ENCODE measurements at places on chromosomes 12 and 14. TPM values are rescaled to one million over a fixed set of nuclear protein-coding genes. Genes with fewer than 3 reads are reported as not detected.

DNA sequence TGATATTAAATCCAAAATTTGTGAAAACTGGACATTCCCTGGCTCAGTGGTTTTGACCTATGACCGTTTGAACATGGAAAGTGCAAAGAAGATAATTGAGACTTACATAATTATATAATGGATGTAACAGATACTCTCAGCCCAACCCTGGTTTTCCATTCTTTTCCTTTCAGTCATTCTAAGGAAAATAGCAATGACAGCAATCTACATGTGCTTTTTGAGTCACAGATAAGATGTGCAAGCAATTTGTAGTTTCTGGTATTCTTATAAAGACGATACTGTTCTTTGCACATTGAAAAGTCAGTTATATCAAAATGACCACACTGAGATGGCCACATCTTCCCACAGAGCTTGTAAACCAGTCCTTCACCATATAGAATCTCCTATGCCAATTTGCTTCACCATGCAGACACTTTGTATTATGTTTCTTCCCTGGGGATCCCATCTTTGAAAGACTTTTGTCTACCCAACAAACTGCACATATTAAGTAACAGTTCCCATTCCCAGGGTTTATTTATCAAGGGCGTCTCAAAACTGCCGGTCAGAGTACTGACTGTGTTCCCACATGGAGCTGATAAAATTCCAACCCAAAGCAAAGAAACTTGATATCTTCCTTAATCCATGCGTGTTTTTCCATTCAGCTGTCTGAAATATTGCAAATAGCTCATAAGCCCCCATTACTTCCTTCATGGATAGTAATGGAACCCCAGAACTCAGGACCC, 34.8 kb downstream of the PLXNC1 start:
- no peak overlapping the region for H3K4me3 ChIP-seq
- no peak overlapping the region for H3K27ac ChIP-seq
- no peaks in the 10 kb centered on the region for H3K36me3 ChIP-seq
- no peaks in the 10 kb centered on the region for H3K4me1 ChIP-seq

FAM181A gene
- total RNA-seq = not detected

- H3K27me3 ChIP-seq = no peaks in the 10 kb centered on the region
- DNase-seq = no peak
- no peak overlapping the region for H3K4me3 ChIP-seq
- H3K36me3 ChIP-seq = no peaks in the 10 kb centered on the region
- no peaks in the 10 kb centered on the region for H3K4me1 ChIP-seq
Observed at GRCh38 chr14:75563931-75564330, 14.5 kb upstream of the FLVCR2 start.

- no peak overlapping the region for H3K4me3 ChIP-seq
- peaks cover 27% of the 10 kb centered on the region for H3K4me1 ChIP-seq
- H3K27me3 ChIP-seq = no peaks in the 10 kb centered on the region
- H3K27ac ChIP-seq = peak overlapping the region; percentile 96
- peak; percentile 80 for DNase-seq
- peaks cover 30% of the 10 kb centered on the region for H3K36me3 ChIP-seq
Observed at GRCh38 chr14:102500158-102500662, 9.4 kb downstream of the ANKRD9 start.

- H3K27me3 ChIP-seq = no peaks in the 10 kb centered on the region
- no peak overlapping the region for H3K27ac ChIP-seq
- H3K36me3 ChIP-seq = no peaks in the 10 kb centered on the region
- peaks cover 11% of the 10 kb centered on the region for H3K4me1 ChIP-seq
Observed at GRCh38 chr12:65432651-65433050, 154.2 kb downstream of the MSRB3 start.

NYNRIN gene
- 5.3 TPM for total RNA-seq

FAM186B gene
- total RNA-seq = 0.99 TPM

AKT1 gene
- 141 TPM for total RNA-seq

- no peaks in the 10 kb centered on the region for H3K4me1 ChIP-seq
- no peak overlapping the region for H3K27ac ChIP-seq
Observed at GRCh38 chr14:106187216-106187615, 660.8 kb downstream of the TMEM121 start.

- DNase-seq = peak; percentile 14
- peaks cover 3% of the 10 kb centered on the region for H3K4me1 ChIP-seq
- H3K36me3 ChIP-seq = no peaks in the 10 kb centered on the region
- H3K4me3 ChIP-seq = no peak overlapping the region
Observed at GRCh38 chr12:25789541-25789944, 168.9 kb upstream of the RASSF8 start.

DNA sequence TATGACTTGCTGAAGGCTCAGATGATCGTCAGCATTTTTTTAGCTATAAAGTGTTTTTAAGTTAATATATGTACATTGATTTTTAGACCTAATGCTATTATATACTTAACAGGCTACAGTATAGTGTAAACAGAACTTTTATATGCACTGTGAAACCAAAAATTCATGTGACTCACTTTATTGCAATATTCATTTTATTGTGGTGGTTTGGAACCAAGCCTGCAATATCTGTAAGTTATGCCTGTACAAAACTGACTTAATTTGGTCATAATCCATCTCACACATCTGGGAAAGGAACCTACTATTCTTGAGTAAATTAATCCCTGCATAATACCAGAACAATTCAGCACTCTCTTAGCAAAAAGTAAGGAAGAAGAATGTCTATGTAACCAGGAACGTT, 390.7 kb downstream of the SYT1 start:
- no peaks in the 10 kb centered on the region for H3K27me3 ChIP-seq
- no peaks in the 10 kb centered on the region for H3K4me1 ChIP-seq
- H3K27ac ChIP-seq = no peak overlapping the region
- no peaks in the 10 kb centered on the region for H3K36me3 ChIP-seq

DNA sequence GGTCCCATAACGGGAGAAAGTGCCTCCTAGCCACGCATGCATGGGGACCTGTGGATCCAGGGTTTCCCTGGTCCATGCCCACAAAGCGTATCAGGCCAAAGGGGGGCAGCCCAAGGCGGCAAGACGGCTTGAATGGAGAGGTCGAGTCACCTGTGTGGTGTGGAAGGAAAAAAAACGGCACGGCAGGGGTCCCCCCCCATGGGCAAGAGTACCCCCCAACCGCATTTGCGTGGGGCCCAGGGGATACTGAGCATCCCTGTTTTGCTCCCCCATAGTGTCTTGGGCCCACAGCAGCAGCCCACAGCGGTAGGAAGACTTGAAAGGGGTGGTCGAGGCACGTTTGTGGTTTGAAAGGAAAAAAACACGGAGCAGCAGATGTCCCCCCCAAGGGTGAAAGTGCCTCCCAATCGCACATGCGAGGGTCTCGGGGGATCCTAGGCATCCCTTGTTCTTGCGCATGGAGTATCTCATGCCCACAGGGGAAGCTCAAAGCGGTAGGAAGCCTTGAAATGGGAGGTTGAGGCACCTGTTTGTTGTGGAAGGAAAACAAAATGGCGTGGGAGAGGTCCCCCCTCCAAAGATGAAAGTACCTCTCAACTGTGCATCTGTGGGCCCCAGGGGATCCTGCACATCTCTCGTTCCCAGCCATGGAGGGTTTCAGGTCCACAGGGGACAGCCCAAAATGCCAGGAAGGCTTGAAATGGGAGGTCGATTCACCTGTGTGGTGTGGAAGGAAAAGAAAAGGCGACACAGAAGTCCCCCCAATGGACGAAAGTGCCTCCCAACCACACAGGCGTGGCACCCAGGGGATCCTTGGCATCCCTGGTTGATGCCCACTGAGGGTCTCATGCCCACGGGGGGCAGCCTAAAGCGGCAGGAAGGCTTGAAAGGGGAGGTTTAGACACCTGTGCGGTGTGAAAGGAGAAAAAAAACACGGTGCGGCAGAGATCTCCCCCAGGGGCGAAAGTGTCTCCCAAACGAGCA, 577.5 kb downstream of the ALG10 start:
- H3K27ac ChIP-seq = no peak overlapping the region
- no peaks in the 10 kb centered on the region for H3K36me3 ChIP-seq
- DNase-seq = no peak
- H3K4me3 ChIP-seq = no peak overlapping the region
- H3K4me1 ChIP-seq = no peaks in the 10 kb centered on the region
- H3K27me3 ChIP-seq = no peaks in the 10 kb centered on the region

GRCh38 chr14:32417956-32418552, 89.0 kb downstream of the AKAP6 start:
- H3K36me3 ChIP-seq = no peaks in the 10 kb centered on the region
- peak overlapping the region; percentile 78 for H3K27ac ChIP-seq
- H3K4me3 ChIP-seq = peak overlapping the region; percentile 28
- peaks cover 3% of the 10 kb centered on the region for H3K4me1 ChIP-seq

DNA sequence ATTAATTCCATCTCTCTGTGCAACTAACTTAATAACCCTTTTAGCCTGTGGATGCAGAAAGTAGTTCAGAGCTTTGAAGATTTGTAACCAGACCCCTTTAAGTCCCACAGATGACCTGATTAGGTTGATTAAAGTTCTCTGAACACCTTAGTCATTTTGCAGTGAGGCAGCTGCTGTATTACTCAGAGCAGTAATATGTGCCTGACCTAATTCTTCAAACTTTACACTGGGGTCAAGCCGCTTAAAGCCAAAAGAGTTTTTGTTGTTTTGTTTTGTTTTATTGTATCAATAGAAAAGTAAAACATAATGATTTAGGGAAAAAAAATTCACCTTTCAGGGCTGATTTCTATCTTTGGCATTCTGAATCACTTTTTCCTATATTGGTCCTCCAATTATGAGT, 78.6 kb upstream of the PLEKHG7 start:
- H3K27me3 ChIP-seq = no peaks in the 10 kb centered on the region
- DNase-seq = no peak
- no peak overlapping the region for H3K4me3 ChIP-seq
- H3K36me3 ChIP-seq = no peaks in the 10 kb centered on the region
- H3K27ac ChIP-seq = no peak overlapping the region
- H3K4me1 ChIP-seq = no peaks in the 10 kb centered on the region

GRCh38 chr12:46369095-46369473, 3.5 kb downstream of the SLC38A2 start:
- H3K4me3 ChIP-seq = peak overlapping the region; percentile 73
- peaks cover 73% of the 10 kb centered on the region for H3K4me1 ChIP-seq
- H3K36me3 ChIP-seq = peaks cover 70% of the 10 kb centered on the region
- H3K27ac ChIP-seq = peak overlapping the region; percentile 96

DNA sequence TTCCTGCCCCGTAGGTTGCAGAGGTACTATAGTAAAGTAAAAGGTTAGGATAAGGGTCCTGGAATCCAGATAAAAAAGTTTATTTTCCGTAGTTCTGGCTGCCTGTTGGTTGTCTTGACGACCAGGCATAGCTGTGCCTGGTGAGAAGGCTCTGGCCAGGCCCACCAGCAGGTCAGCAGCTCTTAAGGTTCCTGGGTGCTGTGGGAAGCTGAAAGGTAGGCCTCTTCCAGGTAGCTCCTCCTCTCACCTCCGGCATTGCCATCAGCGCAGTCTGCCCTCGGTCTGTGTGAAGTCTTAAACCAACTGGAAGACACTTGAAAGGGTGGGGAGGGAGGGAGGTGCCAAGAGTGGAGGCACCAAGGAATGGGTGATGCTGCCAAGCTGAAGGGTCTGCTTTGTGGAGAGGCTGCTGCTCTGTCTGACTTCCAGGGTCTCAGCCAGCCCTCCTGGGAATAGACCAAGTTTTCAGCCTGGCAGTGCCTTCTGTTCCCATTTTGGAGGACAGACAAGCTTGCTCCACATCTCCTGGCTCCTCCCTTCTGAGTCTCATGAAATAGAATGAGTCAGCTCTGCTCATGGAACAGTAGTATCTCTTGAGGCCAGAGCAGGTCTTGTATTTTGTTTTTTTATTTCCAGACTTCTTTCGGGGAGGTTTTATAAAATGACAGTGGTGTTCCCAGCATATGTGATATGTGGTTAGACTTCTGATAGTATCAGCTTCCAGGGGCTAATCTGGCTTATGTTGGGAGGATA, 5.2 kb upstream of the ACADS start:
- no peak for DNase-seq
- no peaks in the 10 kb centered on the region for H3K27me3 ChIP-seq
- peak overlapping the region; percentile 40 for H3K27ac ChIP-seq

PTPRO gene
- total RNA-seq = 0.35 TPM
